ENCODE measurements at places on chromosomes 13 and 19.

GRCh38 chr13:21458451-21458812 lies 671 bp downstream of the ZDHHC20 start:
- DNase-seq = peak; percentile 58

GRCh38 chr13:24064371-24064770 lies 96.1 kb upstream of the SPATA13 start:
- no peak for DNase-seq

DNA sequence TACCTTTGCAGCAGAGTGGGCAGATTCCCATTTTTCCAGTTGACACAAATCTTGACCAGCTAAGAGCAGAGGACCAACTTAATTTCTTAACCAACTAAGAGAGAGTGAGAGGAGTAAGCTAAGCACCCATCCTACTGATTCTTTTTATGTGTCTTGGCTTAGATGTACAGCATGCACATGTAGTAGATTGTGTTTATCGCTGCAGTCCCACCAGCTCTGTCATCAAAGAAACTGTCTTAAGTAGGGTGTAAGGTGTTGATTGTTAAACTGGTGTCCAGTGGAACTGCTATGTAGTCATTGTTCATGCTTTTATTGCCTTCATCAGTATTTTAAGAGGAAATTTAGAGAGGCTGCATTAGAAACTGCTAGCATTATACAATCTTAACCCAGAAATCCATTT lies 9.0 kb upstream of the UFM1 start:
- DNase-seq = no peak

DNA sequence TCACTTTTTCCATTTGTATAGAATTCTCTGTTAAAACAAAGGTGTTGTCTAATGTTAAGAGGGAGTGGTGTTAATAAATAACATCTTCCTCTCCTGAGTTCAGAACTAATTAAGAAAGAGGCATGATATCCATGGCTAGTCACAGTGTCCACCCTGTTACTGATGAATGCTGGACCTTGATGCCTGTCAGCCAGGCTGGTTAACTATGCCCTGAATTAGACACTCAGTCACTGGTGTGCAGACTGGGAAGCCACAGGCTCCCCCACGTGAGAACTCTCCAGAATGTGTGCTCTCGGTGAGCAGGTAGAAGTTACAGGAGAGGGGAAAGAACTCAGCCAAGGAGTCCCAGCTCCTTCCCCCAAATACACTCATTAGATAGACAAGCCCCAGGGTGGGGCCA lies 56.1 kb upstream of the RNF113B start:
- DNase-seq = no peak

- no peak for DNase-seq
Measured at GRCh38 chr19:18612772-18613588, at the start of gene TMEM59L. TSS of gene TMEM59L (plus strand) at chr19:18612870. CDS start at chr19:18612959, 89 bp downstream.

GRCh38 chr13:96071504-96071903 lies 18.3 kb upstream of the UGGT2 start:
- DNase-seq = no peak

DNA sequence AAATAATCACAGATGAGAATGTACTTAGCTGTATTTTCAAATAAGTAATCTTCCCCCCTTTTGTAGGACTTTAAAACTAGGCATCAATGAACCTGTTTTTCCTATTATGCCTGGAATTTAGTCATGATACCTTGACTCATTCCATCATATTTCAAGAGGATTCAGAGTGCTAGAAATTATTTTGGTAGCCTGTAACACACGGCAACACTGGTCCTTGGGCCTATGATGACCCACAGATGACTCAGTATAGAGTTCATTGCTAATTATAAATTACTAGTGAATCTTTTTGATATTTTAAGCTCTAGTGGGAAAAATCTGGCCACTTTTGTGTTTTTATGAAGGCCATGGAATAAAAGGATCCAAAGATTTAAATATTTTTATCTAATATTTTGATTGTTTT lies 26.0 kb upstream of the GARRE1 start:
- DNase-seq = no peak

Measured in stimulated activated CD4-positive, alpha-beta T cell treated with anti-CD3 and anti-CD28 coated beads, Interleukin-1b, Interleukin-23, amount 100 ng/mL, for 48 hours (primary cell).